ENCODE measurements at places on chromosomes 1 and 21.

GRCh38 chr21:34688715-34689114, 19.9 kb downstream of the CLIC6 start:
- no peak for DNase-seq

DNA sequence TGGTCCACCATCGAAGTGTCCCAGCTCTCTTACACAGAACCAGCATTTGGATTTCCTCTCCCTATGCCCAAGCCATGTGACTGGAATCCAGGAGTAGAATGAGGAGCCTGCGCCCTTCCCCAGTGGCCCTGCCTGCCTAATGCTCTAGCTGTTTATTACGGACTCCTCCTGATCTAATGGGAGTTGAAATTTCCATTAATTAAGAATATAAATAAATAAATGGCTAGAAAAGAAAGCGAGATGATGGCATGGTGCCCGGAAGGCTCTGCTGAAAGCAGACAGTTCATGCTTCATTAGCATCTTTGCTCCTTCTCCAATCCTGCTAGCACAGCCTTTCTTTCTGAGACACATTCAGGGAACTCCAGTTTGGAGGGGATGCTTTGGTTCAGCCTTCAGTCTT, 216.2 kb downstream of the SEC16B start:
- no peak for DNase-seq

DNA sequence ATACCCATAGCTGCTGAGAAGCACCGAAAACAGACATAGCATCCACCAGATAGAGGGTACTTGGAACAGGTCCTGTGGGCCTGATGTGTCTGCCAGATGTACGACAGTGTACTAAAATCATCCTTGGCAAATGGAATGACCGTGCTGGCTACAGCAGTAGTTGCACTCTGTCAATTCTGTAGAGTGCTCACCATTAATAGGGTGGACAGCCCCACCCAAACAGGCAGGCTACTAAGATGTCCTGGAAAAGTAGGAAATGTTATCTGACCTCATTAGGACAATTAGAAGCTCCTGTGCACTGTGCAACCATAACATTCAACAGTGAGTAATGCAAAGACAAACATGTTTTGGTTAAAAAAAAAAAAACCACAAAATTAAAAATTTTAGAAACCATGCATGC, 106.2 kb downstream of the PTPN14 start:
- no peak for DNase-seq

DNA sequence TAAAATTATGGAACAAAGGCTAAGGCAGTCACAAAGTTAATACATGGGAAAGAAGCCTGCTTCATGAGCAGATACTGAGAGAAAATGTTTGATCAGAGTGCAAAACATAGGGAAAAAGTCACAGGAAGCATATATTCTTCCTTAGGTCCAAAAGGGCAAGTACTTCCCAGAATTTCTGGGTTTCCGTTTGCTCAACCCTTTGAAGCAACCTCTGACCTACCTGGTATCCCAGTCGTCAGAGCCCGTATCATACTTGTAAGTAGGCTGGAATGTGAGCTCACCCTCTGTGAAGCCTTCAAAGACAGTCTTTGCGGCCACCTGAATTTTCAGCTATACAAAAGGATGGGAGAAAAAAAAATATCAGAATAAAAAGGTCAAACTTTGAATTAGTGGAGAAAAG, 20.5 kb upstream of the MTF1 start:
- no peak for DNase-seq

DNA sequence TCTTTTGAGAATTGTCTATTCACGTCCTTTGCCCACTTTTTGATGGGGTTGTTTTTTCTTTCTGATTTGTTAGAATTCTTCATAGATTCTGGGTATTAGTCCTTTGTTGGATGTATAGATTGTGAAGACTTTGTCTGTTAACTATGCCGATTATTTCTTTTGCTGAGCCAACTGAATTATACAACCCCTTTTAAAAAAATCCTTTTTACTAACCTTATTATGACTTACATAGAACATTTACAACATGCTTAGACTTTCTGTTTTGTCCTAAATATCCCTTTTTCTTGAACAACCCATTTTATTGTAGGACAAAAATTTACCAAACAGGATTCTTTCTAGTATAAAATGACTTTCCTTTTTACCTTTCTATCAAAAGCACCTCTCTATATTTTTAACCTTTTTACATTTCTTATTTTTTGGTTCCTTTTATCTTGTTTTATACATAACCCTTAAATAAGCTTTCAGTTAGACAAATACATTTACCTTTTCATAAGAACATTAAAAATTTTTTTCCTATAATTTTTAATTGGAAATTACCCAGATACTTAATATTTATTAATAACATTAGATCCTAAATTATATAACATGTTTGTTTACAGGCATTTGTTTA, 70.4 kb upstream of the TTLL7 start:
- no peak for DNase-seq

GRCh38 chr21:44487831-44488230, 32.5 kb downstream of the LRRC3 start:
- peak; percentile 34 for DNase-seq

DNA sequence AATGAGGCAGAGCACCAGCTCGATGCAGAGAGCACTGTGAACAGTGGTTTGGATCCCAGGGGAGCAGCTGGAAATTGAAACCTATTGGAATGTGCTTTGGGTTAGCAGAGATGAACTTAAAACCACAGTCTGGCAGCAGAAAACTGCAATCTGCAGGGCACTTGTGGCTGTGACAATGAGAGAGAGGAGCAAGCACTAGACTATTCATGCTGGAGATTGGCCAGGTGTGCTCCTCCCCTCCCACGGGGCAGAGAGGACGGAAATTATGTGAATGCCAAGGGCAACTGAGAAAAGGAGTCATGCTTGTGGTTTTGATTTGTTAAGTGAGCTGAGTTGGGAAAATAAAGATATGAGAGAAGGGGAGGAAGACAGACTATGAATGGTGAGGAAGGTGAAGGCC, 38.1 kb downstream of the HSD3B2 start:
- no peak for DNase-seq

DNA sequence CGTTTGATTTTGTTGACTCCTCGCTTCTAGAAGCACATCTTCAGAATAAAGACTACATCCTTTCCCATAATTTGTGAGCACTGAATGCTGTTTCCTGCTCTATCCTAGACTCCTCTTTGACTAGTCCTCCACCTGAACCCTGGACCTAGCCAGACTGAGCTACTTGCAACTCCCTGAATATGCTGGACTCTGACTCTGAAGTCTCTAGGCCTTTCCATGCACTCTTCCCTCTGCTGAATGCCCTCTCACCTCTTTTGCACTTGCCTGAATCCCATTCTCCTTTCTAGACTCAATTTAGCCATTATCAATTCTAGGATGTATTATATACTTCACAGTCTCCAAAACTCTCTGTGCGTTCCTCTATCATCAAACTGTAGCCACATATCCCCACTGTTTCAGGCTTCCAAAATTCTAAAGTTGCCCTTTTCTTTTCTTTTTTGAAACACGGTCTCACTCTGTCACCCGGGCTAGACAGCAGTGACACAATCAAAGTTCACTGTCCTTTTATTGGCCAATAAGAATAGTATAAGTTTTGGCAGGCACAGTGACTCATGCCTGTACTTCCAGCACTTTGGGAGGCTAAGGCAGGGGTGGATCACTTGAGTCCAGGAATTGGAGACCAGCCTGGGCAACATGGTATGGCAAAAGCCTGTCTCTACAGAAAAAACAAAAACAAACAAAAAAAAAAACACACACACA, 127.0 kb downstream of the LTN1 start:
- DNase-seq: no peak

DNA sequence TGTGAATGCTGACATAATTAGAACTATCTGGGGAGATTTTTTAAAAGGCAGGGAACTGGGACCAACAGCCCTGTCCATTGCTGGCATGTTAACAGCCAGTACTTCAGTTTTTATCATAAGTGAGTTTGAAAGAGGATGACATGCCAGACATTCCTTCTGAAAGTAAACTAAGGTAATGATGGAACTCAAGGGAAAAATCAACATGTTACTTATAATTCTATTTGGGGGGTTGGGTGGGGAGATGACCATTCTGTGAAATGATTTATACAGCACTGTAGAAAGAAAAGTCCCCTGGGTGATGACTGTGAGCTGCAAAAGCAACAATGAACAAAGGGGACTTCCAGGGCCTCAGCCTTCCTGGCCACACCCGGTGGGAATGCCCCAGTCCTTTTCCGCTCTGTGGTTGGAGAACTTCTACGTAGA, 5.4 kb upstream of the LAMC2 start:
- peak; percentile 88 for DNase-seq

DNA sequence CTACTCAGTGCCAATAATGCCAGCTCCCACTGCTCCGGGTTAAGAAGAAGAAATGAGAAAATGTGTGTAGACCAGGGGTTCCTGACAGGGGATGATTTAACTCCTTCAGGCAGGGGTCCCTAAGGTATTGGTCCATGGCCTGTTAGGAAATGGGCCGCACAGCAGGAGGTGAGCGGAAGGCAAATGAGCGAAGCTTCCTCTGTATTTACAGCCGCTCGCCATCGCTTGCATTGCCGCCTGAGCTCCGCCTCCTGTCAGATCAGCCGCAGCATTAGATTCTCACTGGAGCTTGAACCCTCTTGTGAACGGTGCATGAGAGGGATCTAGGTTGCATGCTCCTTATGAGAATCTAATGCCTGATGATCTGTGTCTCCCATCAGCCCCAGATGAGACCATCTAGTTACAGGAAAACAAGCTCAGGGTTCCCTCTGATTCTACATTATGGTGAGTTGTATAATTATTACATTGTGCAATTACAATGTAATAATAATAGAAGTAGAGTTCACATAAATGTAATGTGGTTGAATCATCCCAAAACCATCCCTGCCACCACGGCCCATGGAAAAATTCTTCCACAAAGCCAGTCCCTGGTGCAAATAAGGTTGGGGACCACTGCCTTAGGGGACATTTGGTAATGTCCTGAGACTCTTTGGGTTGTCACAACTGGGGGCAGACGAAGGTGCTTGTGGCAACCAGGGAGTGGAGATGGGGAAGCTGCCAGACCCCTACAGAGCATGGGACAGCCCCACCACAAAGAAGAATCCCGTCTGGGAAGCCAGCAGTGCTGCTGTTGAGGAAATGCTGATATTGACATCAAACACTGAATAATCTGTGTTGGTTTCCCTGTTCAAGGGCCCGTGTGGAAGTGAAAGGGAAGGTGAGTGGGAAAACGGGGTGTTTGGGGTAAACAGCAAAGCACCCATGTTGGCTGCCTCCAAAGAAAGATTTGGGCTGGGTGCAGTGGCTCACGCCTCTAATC, 60.8 kb downstream of the DHRS3 start:
- no peak for DNase-seq

Measured in kidney capillary endothelial cell (primary cell).